ENCODE measurements at places on chromosomes 16 and 17.

GRCh38 chr17:78875363-78876093, 27.5 kb downstream of the CEP295NL start:
- peak; percentile 45 for DNase-seq

DNA sequence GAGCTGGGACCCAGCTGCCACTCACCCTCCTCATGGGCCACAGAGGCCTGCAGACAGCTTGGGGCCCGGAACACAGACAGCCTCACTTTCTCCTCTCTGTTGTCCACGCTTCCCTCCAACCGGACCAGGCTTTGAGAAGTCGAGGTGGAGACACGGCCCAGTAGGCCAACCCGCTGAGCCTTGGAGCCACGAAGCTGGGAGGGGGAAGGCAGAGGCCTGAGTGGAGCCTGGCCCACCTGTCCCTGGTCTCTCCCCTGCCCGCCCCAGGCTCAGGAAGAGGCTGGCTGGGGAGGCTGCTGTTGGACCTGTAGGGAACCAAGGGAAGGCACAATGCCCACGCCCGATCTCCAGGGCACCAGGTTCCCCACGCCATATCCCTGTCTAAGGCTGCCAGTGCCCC, 48.1 kb downstream of the RMI2 start:
- DNase-seq: no peak

GRCh38 chr17:48728232-48729231, at the start of gene HOXB13:
Gene HOXB13, minus strand, starts transcription at chr17:48728750. Its CDS starts 157 bp downstream, at chr17:48728593.
- peak; percentile 24 for DNase-seq

- no peak for DNase-seq
Measured at GRCh38 chr16:22751685-22752084, 62.3 kb upstream of the HS3ST2 start.

Measured in fibroblast of pulmonary artery (primary cell).